ENCODE measurements at places on chromosomes 11 and 22. TPM values are rescaled to one million over a fixed set of nuclear protein-coding genes. Genes with fewer than 3 reads are reported as not detected.

OR5L1 gene
- not detected for total RNA-seq

PKP3 gene
- 1.0 TPM for total RNA-seq

MMP12 gene
- total RNA-seq, result not detected

RIC3 gene
- total RNA-seq, result 0.52 TPM

LYVE1 gene
- total RNA-seq, result 49.6 TPM

PHF21B gene
- 1.0 TPM for total RNA-seq

CENATAC gene
- total RNA-seq, result 8.4 TPM

OR8D4 gene
- under 0.01 TPM for total RNA-seq

OR8D1 gene
- under 0.01 TPM for total RNA-seq

Measured in skeletal muscle tissue (tissue), 5 donors.